ENCODE measurements at places on chromosomes 4 and X. TPM values are rescaled to one million over a fixed set of nuclear protein-coding genes. Genes with fewer than 3 reads are reported as not detected.
A peak's percentile ranks its signal among the peaks of the same experiment; 100 is the strongest.

DNA sequence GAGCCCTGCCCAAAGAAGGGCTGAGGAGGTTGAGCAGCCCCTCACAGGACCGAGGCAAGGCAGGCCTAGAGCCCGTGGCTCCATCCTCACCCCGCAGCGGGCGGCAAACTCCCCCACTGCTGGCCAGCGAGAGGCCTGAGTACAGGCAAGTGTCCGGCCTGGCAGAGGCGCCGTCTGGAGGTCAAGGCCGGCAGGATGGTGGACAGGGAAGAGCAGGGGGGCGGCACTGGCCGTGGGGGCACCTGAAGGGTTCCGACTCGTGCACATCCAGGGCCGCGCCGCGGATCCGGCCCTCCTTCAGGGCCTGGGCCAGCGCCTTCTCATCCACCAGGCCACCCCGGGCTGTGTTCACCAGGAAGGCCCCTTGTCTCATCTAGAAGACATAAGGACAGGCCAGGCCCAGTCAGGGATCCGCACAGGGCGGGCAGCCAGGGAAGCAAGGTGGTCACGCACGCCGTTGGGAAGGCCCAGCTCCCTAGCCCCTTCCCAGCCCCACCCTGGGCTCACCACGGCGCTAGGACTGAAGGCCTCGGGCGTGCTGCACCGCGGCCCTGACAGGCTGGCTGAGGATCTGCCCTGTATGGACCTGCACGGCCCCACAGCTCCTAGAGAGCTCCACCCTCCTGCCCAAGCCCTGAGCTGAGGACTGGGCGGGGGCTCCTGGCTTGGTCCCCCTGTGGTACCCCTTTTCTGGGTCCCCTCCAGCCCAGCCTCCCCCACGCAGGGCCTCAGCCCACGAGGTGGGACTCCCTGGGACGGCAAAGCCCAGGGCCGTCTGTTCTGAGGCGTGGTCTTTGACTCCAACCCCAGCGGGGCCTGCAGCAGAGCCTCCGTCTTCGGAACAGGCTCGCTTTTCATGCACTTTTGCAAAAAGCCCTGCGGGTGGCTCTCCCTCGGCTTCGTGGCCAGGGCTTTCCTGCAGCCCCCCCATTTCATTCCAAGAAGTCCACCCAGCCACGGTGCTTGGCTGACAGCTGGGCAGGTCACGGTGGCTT is 34.5 kb downstream of the CTBP1 start:
- DNase-seq, result no peak

DNA sequence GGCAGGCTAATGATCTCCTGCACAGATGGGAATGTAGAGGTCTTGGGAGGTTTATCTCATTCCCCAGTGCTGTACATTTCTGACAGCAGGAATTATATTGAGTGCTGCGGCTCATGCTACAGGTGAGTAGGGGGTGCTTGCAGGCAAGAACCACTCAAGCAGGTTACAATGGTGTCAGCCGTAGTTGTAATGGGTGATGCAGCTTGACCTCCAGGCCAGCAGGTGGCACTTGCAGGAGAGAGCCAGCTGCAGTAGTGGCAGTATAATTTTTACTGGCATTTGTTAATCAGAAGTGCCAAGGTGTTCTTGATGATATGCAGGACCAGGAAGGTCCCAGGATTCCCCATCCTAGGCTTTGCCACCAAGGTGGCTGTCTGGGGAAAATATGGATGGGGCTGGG is 759.6 kb upstream of the NDST4 start:
- DNase-seq, result no peak

The RBM47 gene
- 0.86 TPM for total RNA-seq

The CXCL13 gene
- total RNA-seq, result under 0.01 TPM

- no peak for DNase-seq
These were observed 113.9 kb downstream of the QDPR start for GRCh38 chr4:17398035-17398434.

- peak; percentile 79 for DNase-seq
These were observed 205.7 kb downstream of the FAT4 start for GRCh38 chr4:125520258-125520990.

The CDKL2 gene
- total RNA-seq, result 1.3 TPM

DNA sequence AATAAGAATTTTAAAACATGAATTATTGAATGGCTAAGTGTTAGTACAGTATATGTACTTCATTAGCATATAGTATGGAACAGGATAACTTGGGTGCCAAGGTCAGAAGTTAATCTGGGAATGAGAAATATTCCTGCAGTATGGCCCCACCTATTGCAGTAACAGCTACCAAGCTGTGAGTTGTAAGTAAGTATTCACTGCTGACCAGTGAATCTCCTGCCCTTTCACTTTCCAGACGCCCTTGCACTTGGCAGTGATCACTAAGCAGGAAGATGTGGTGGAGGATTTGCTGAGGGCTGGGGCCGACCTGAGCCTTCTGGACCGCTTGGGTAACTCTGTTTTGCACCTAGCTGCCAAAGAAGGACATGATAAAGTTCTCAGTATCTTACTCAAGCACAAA is 105.1 kb downstream of the NFKB1 start:
- no peak for DNase-seq

The PABPC1L2B gene
- not detected for total RNA-seq

DNA sequence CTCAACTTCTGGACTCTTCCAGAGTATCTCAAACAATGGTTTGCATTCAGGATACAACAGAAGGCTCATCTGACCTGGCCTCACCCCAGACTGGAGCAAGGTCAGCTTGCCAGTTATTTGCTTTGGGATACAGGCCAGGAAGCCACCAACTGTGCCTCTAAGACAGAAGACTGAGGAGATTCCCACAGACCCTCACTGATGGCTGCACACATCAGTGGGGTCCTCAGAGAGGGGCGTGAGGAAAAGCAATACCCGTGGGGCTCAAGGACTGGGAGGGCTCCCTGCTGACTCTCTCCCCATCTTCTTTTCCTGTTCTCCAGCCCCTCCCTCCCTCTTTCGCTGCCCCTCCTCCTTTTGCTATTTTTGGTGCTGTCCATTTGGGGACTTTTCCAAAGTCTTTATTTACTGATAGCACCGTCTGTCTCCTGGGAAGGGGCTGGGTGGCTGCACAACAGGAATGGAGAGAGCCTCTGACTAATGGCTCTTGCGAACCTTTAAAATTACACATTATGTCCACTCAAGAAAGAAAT is 23.2 kb downstream of the RELL1 start:
- DNase-seq, result no peak

The WFS1 gene
- total RNA-seq, result 42.3 TPM

DNA sequence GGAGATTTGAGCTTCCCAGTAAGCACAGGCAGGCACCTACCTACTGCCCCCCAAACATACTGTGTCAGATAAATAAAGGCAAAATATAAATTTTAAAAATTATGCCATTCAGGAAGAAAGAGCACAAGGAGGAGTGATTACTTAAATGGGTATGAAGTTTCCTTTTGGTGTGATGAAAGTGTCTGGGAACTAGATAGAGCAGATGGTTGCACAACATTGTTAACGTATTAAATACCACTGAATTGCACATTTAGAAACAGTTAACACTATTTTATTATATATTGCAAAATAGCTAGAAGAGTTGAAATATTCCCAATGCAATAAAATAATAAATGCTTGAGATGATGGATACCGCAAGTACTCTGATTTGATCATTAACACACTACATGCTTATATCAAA is 374.7 kb upstream of the FGF13 start:
- peak; percentile 44 for DNase-seq

- no peak for DNase-seq
These were observed 48.6 kb downstream of the BMPR1B start for GRCh38 chr4:94806376-94806775.

The CSAG3 gene
- total RNA-seq, result not detected

The CLNK gene
- total RNA-seq, result not detected

DNA sequence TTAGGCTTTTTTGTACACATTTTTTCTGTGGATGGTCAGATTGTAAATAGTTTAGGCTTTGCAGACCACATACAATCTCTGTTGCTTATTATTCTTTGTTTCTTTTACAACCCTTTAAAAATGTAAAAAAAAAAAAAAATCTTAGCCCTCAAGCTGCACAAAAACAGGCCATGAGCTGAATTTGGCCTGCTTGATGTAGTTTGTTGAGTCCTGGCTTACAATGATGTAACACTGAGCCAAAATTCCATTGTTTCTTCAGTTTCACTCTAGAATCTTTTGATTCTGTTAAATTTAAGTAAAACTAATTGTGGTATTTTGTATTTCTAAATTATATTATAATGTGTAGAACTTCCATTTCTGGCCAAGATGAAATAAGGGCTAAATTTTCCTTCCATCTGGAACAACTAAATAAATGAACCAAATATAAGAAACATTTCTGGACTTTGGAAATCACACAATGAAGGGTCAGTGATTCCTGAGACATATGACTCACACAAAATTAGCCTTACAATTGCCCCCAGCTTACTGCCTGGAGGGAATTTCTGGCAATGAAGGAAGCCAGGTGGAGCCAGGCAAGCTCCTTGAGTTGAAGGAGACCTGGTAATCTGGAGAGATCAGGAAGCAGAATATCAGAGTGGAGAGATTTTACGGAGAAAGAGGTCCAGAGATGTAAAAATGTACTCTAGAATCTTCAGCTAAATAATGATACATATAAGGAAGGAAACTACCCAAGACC is 29.8 kb downstream of the IQCM start:
- peak; percentile 19 for DNase-seq

DNA sequence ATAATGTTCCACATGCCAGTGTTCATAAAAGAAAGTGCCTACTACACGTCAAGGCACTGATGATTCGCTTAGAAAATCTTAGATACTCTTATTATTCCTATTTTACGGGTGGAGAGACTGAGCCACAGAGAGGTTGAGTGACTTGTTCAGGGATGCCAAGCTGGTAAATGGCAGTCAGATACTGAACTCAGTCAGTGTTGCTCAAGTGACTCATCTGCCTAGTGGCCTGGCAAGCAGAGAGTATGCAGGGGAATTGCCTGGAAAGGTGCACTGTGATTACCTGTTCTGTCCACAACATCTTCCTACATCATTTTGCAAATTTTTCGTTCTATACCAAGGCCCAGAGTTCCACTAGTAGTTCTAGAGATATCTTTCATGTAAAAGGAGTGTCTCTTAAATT is 68.4 kb downstream of the RAPGEF2 start:
- DNase-seq, result no peak

- peak; percentile 40 for DNase-seq
These were observed 29.2 kb upstream of the CCNI start for GRCh38 chr4:77104791-77105540.

- DNase-seq, result no peak
These were observed 178.8 kb downstream of the DCLK2 start for GRCh38 chr4:150256841-150257730.

DNA sequence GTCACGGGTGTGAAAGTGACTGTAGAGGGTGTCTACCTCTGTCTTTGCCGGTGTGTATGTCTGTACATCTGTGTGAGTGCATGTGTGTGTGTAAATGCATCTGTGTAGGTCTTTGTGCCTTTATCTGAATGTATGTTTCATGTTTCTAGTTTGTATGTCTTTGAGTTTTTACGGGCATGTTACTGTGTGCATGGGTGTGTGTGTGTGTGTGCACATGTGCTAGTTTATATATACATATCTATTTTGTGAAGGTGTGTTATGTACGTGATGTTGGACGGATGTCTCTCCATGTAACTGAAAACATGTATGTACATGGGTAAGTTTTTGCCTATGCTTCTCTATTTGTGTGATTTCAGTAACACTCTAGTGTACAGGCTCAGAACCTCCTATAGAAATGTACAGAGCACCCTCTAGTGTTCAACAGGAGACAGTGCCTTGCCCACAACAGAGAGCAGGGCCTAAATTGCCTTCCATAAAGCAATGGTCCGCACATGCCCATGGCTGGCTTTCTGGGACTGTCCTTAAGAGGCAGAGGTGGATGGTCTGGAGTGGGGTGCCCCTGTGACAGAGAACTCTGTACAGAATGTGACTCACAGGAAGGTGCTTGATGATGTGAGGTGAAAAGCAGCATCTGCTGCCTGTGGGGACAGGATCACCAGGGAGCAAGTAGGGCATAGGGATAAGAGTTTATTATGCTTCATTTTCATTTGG is 343.5 kb downstream of the RAPGEF2 start:
- peak; percentile 83 for DNase-seq

The RNF212 gene
- total RNA-seq, result 3.0 TPM

DNA sequence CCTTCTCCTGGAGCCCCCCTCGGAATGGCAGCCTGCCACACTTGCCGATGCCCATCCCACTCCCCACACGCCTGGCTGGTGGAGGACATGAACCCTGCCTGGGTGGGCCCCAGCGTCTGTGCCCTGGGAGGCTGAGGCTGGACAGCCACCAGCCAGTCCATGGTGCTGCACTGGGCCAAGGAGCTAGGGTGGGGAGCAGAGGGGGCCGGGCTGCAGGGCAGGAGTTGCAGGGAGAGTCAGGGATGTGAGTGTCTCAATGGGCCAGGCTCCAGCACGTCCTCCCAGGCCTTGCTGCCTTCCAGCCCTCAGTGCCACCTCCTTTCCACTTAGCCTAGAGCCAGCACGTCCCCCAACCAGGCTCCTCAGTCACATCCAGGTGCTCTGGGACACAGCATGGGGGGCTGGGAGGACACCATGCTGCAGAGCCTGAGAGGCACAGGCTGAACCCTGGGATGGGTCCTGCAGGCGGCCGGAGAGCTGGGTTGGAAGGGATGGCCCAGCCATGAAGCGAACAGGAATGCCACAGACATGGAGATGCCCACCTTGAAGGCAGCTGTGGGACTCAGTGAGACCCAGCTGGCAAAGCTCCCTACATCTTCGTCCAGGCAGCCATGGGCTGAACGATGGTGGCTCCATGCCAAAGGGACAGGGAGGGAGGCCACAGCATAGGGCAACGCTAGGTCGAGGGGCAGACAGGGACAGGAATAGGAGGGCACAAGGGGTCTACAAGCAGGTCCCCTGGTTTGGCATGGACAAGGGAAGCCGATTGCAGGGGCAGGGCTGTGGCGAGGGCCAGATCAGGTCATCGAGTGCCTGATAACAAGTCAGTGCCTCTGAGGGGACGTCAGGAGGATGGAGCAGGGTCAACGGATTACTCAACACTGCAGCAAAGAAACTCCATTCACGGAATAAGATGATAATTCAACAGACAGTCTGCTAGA is 30.1 kb upstream of the MXD4 start:
- DNase-seq, result no peak

DNA sequence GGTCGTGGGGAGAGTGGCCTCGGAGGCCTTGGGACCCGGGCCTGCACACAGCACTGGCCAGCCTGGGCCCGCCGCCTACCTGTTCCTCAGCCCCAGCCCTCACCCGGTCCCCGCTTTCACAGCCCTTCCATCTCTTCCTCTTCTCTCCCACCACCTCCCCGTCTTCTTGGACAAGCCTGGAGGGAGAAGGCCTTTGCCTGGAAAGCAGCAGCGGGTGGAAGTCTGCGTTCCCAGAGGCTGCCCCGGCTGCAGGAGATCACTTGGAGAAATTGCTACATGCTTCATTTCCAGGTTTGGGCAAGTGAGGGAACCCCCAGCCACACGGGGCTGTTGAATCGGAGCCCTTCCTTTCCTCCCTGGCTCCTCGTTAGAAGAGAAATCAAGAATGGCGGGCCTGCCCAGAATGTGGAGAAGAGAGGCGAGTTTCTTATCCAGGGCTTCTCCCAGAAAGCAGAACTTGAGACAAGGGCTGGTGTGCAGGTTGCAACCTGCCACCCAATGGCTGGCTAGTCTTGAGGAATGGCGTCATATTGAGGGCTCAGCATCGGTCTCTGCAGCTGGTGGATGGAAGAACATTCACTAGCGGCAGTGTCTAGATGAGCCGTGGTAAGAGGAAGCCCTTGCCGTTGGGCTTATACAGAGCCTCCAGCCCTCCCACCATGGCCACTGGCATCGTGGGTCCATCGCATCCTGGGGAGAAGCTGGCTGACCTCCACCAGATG is 1.2 kb upstream of the PDZD4 start:
- no peak for DNase-seq

Data from fibroblast of villous mesenchyme (primary cell).